ENCODE measurements at places on chromosomes 1 and 21. TPM values are rescaled to one million over a fixed set of nuclear protein-coding genes. Genes with fewer than 3 reads are reported as not detected.

DNA sequence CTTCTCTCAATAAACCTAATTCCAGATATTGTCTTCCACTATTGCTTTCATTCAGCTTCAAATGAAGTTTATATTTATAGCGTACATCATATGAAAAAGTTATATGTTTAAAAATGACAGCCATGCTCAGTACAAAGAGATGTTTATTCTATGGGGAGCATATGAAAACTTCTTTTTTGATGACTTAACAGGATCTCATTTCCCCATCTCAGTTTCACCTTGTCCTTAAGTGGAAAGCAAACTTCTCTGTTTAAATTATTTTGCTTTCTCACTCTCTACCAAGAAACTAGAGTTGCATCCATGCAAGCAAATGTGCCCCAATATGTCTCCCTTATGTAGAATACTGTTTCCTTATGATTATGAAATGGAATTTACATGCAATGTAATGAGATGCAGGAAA is 799.5 kb upstream of the RGS18 start:
- DNase-seq, result no peak
- no peak overlapping the region for H3K4me3 ChIP-seq
- H3K27ac ChIP-seq, result no peak overlapping the region
- H3K36me3 ChIP-seq, result no peaks in the 10 kb centered on the region
- no peaks in the 10 kb centered on the region for H3K27me3 ChIP-seq

DNA sequence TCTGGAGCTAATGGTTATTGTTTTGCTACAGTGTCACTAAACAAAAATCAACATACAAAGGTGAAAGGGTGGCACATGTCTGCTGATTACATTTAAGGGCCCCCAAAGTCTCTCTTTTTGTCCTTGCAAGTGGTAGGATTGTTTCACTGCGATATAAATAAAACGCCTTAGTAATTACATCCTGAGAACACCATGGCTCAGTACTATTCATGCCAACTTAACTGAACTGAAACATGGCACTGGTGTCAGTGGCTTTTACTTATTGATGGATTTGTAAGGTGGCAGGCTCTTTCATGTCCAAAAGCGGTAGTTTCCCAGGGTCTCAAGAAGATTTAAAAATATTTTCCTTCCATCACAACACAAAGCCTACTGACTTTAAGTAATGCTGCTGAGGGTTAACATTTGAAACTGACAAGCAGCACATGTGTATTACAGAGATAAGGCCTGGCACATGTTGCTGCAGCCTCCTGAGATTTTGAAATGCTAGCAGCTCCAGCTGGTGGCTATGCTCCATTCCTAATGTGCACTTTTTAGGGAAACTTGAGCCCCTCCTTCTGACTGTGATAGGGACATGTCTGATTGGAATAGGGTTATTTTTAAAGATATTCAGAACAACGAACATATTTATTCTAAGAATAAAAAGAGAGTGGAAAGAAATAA is 86.8 kb downstream of the ATP1B1 start:
- H3K27me3 ChIP-seq, result no peaks in the 10 kb centered on the region
- peaks cover 6% of the 10 kb centered on the region for H3K36me3 ChIP-seq
- H3K4me3 ChIP-seq, result no peak overlapping the region
- no peak for DNase-seq
- H3K27ac ChIP-seq, result no peak overlapping the region
- peaks cover 6% of the 10 kb centered on the region for H3K4me1 ChIP-seq

DNA sequence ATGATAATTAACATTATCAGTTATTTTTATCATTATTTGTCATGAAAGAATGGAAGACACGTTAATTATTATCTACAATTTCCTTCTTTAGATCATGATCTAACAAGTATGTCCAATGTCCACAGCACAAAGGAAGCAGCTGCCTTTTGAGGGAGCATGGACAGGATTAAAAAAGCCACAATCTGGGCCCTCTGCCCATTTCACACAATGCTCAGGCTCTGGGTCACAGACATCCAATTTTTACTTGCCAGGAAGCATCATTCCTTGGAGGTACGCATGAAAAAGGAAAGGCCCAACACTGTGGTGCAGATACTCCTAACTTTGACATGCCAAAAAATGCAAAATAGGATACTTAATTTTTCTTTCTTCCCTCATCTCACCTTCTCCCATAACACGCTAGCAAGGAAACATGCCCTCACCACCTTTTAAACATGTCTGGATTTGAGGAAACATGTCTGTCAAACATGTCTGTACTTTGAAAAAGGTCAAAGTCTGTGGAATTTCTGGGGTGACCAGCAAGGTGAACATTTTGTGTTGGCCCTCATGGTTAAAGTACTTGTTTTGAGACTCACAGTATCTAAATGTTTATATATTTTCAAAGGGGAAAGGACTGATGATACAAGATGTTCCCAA is 40.0 kb downstream of the GADD45A start:
- no peak overlapping the region for H3K27ac ChIP-seq
- DNase-seq, result no peak
- H3K36me3 ChIP-seq, result no peaks in the 10 kb centered on the region
- no peaks in the 10 kb centered on the region for H3K27me3 ChIP-seq
- H3K4me3 ChIP-seq, result no peak overlapping the region
- H3K4me1 ChIP-seq, result peaks cover under 1% of the 10 kb centered on the region

DNA sequence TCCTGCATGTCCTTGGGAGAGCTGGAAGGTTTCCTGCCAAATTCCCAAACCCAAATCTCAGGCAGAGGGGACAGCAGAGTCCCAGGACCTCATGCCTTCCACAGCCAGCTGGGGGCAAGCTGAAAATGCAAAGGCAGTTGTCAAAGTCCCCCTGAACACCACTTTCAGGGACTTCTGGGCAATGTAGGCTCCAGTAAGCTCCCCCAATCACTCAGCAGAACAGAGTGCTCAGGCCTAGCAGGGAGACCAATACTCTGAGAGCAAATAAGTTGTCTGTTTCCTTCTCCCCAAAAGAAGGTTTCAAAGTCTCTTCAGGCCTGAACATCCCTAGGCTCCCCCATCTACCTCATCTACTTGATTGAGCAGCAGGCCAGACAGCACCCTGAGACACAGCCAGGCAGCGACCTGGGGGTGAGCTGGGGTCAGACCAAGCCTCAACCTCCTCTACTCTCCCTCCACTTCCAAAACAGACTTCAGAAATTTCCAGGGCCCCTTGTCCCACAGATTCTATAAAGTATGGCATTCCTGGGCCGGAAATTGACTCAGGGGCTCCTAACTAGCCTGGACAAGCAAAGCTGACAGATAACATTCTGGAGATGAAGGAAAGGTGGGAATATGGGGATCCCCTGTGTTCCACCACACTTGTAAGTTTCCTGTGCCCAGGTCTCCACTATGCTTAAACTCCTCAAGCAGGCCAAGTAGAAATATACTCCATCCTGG is 1.9 kb downstream of the SLC9A1 start:
- no peak for DNase-seq
- H3K4me1 ChIP-seq, result peaks cover 51% of the 10 kb centered on the region
- no peaks in the 10 kb centered on the region for H3K27me3 ChIP-seq
- peaks cover 3% of the 10 kb centered on the region for H3K36me3 ChIP-seq
- H3K27ac ChIP-seq, result peak overlapping the region; percentile 99
- H3K4me3 ChIP-seq, result peak overlapping the region; percentile 95

DNA sequence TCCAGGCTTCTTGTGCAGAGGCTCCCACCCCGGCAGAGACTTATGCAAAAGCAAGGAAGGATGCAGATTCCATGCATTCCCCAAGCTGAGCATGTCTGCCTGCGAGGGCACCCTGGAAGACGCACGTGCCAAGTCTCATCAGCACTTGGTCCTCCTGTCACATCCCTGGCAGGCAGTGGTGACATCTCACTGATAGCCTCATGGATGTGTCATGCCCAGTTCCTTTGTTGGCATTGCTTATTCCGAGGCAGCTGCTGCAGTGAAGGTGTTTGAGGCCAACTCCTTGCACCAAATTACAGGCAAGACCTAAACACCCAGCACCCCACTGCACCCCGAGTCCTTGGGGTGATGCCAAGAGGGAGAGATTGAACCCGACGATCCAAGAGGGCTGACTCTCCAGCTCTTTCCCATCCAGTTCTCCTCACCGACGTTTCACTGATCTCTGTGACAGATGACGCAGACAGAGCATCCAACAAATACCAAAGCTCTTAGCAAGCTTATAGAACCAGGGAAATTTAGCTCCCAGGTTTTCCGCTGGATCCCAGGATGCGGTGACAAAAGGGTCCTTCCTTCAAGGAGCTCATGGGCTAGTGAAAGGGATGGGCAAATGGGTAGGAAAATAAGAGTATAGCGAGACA is 611.1 kb downstream of the AJAP1 start:
- DNase-seq, result no peak
- H3K36me3 ChIP-seq, result no peaks in the 10 kb centered on the region
- no peak overlapping the region for H3K27ac ChIP-seq
- H3K4me1 ChIP-seq, result no peaks in the 10 kb centered on the region
- H3K27me3 ChIP-seq, result peaks cover 25% of the 10 kb centered on the region

GRCh38 chr21:44947930-44948331 is 8.1 kb downstream of the SLX9 start:
- DNase-seq, result no peak
- H3K4me3 ChIP-seq, result no peak overlapping the region
- no peaks in the 10 kb centered on the region for H3K36me3 ChIP-seq
- H3K4me1 ChIP-seq, result no peaks in the 10 kb centered on the region
- H3K27ac ChIP-seq, result no peak overlapping the region

GRCh38 chr1:29806646-29807319 is 570.5 kb downstream of the PTPRU start:
- no peaks in the 10 kb centered on the region for H3K36me3 ChIP-seq
- peak; percentile 32 for DNase-seq
- H3K4me1 ChIP-seq, result peaks cover 22% of the 10 kb centered on the region
- H3K27me3 ChIP-seq, result peaks cover 8% of the 10 kb centered on the region
- H3K4me3 ChIP-seq, result no peak overlapping the region

DNA sequence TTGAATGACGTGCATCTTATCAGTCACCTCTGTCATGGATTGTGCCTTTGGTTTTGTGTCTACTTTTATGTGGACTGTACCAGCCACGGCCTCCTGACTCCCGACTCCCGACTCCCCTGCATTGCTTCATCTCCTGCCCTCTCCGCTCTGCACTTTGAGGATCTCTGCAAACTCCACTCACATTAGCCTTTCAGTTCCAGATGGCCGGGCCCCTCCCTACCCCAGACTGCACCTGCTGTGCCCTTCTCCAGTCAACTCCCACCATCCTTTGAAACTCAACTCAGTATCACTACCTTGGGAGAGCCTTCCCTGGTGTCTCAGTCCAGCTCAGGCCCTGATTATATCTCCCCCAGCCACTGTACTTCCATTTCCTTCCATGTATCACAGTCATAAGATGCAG is 71.4 kb downstream of the MDM4 start:
- DNase-seq, result no peak
- no peak overlapping the region for H3K4me3 ChIP-seq
- H3K27ac ChIP-seq, result no peak overlapping the region
- no peaks in the 10 kb centered on the region for H3K36me3 ChIP-seq
- H3K4me1 ChIP-seq, result no peaks in the 10 kb centered on the region
- peaks cover 5% of the 10 kb centered on the region for H3K27me3 ChIP-seq

- H3K4me1 ChIP-seq, result no peaks in the 10 kb centered on the region
- H3K27me3 ChIP-seq, result peaks cover 15% of the 10 kb centered on the region
- no peak overlapping the region for H3K27ac ChIP-seq
These were observed 162.6 kb downstream of the TNR start for GRCh38 chr1:175580841-175581240.

DNA sequence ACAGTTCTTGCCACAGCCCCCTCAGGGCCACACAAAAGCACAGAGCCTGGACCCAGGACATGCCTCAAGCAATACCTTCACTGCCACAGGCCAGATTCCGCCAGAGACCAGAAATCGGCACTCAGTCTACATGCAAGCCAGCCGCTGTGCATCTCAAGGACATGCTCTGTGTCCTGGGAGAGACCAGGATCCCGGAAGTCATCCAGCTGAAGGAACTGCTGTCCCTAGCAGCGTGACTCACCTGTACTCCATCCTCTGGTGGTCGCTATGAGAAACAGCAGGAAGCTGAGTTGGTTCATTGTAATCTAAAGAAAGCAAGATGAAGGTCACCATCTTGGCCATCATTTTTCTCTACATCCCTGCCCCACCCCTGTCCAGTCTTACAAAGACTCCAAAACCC is 401 bp downstream of the ITLN1 start:
- no peak for DNase-seq
- H3K4me1 ChIP-seq, result no peaks in the 10 kb centered on the region
- no peak overlapping the region for H3K27ac ChIP-seq
- H3K4me3 ChIP-seq, result no peak overlapping the region
- no peaks in the 10 kb centered on the region for H3K36me3 ChIP-seq

GRCh38 chr1:83682132-83682531 is 316.8 kb downstream of the TTLL7 start:
- no peaks in the 10 kb centered on the region for H3K36me3 ChIP-seq
- no peaks in the 10 kb centered on the region for H3K4me1 ChIP-seq
- no peak overlapping the region for H3K27ac ChIP-seq
- H3K27me3 ChIP-seq, result peaks cover 6% of the 10 kb centered on the region
- H3K4me3 ChIP-seq, result no peak overlapping the region

GRCh38 chr1:21815724-21816321 is 3.8 kb downstream of the LDLRAD2 start:
- no peak overlapping the region for H3K27ac ChIP-seq
- H3K4me1 ChIP-seq, result peaks cover 9% of the 10 kb centered on the region
- peaks cover 14% of the 10 kb centered on the region for H3K27me3 ChIP-seq
- DNase-seq, result no peak

DNA sequence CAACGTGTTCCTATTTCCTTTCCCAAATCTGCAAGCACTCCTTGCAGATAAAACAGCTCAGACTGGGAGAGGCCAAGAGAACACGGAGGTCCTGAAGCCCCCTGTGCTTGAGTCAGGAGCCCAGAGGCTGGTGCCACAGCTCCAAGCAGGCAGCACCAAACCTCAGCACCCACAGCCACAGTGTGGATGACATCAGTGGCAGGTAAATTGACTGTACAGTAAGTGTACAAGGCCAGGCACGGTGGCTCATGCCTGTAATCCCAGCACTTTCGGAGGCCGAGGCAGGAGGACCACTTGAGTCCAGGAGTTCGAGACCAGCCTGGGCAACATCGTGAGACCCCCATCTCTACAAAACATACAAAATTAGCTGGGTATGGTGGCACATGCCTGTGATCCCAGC is 1.9 kb upstream of the COL6A1 start:
- peaks cover 29% of the 10 kb centered on the region for H3K27me3 ChIP-seq
- H3K4me1 ChIP-seq, result peaks cover 16% of the 10 kb centered on the region
- H3K36me3 ChIP-seq, result peaks cover 4% of the 10 kb centered on the region

DNA sequence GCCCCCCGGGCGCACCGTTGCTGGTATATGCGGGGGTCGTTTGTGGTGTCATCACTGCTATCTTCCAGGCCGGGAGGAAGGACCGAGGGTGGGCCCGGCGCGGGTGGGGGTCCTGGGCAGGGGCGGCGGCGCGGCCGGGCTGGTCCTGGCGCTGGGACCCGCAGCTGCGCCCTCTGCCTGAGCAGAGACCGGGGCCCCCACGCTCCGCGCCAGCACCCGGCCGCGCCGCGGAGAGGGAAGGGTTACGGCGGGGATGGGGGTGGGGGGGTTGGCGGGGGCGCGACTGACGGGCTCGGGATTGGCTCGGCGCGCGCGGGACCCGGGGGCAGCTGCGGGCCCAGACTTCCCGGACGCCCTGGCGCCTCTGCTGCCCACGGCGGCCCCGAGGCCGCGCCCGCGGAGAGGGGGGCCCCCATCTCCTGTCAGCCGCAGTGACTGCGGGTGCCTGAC is 13.8 kb upstream of the SAMD11 start:
- peaks cover 34% of the 10 kb centered on the region for H3K27me3 ChIP-seq
- H3K4me1 ChIP-seq, result peaks cover 23% of the 10 kb centered on the region
- DNase-seq, result no peak
- H3K36me3 ChIP-seq, result peaks cover 4% of the 10 kb centered on the region
- no peak overlapping the region for H3K27ac ChIP-seq

Gene AIRE
- total RNA-seq, result 0.12 TPM

Gene CLIC6
- 6.2 TPM for total RNA-seq

Gene DYNLT5
- 4.1 TPM for total RNA-seq
